Activated naive CD4-positive, alpha-beta T cell treated with Interleukin-2 at 50 U/mL for 16 hours (primary cell): ENCODE measurements at places on chromosomes 5 and 9.

DNA sequence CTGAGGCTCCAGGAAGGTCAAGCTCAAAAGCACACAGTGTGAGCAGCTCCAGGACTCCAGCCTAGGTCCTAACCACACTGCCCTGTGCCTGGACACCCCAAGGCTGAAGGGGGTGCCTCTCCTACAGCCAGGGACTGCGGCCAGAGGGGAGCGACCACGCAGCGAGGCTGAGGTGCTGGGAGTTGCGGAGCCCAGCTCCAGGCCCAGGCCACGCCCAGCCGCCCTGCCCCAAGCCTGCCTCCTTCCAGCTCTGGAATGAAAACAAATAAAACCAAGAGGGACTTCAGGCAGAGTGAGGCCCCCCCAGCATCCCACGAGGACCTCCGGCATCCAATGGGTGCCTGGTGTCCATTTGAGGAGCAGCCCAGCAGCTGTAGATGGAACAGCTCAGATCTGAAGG is 15.2 kb downstream of the VAV2 start:
- no peak for DNase-seq

DNA sequence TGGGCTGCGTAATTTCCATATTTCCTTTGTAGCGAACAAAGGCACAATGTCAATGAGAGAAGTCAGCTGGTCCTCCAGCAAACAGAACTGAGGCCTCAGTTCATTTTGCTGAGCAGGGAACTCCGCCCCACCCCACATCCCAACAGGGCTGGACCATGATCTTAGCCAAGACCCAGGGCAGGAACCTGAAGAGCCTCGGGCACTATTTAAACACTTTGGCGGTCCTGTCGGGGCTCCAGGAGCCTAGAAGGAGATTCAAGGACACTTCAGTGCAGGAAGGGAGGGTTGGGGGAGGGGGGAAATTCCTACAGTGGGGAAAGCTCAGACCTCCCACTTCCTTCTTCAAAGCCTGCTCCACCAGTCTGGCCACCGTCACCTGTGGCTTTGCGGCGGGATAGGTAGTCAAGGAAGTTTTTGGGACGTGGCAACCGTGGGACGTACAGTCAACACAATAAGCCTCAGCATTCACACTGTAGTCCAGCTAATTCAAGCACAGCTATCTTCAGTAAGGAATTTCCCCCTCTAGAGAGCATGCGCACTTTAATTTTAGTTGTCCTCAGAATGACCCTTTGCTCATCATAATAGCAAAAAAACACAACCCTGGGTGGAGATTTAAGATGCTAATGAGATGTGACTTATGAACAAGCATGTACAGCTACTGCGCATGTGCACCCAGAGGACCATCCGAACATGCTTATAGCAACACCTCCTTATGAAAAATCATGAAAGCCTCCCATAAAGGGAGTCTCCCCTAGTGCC is 30.9 kb downstream of the S1PR3 start:
- no peak for DNase-seq

DNA sequence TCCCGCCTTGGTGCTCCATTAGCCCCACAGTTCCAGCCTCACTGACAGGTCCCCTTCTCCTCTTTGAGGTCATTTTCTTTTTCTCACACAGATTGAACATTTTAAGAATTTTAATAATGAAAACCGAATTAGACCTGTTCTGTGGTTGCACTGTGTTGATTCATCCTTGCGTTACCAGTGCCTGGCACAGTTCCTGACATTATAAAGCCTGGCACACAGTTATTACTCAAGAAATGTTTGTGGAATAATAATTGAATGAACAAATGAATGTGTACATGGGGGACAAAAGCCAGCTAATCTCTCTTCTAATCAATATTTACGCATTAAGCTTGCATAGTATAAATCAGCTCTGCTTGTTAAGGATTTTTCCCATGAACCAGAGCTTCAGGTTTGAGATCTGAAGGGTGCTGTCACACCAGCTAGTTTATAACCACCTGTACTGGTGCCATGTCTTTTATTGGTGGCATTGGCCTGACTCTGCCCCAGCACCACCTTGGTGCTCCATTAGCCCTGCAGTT is 80.0 kb downstream of the SV2C start:
- DNase-seq: no peak

- DNase-seq: no peak
These were observed 424.8 kb upstream of the SMC2 start for GRCh38 chr9:103669296-103669695.

DNA sequence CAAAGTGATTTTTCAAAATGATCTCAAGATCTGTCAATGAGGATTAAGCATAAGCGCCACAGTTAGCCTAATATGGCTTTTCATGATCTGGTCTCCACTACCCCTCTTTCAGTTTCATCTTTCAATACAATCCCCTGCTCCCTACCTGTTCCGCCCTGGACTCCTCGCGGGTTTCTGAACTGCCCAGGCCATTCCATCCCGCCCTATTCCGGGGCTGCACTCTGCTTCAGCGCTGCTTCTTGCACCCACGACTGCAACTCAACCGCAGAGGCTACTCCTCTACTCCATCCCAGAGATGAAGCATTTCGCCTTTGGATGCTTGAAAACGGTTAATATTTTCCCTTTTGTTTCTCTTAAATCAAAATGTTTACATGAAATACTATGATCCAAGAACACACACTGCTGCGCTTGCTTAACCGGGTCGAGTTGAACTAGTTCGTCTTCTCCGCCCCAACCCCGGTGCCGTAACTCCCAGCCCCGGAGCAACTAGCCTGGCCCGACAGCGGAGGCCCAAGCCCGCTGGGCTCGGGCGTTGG is 716 bp upstream of the OTULIN start:
- DNase-seq: peak; percentile 19

DNA sequence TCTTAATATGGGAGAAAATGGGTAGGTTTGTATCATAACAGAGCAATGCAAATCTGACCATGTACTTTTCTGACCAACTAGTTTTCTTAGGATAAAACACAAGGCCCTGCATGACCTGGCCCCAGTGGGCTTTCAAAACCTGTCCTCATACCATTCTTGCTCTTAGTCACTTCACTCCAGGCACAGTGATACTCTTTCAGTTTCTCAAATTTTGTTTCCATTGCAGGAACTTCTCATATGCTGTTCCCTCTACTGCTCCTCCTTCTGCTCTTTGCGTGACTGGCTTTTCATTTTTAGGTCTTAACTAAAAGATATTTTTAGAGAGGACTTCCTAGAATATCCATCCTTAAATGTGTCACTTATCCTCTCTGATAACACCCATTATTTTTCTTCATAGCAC is 112.4 kb downstream of the INIP start:
- no peak for DNase-seq

DNA sequence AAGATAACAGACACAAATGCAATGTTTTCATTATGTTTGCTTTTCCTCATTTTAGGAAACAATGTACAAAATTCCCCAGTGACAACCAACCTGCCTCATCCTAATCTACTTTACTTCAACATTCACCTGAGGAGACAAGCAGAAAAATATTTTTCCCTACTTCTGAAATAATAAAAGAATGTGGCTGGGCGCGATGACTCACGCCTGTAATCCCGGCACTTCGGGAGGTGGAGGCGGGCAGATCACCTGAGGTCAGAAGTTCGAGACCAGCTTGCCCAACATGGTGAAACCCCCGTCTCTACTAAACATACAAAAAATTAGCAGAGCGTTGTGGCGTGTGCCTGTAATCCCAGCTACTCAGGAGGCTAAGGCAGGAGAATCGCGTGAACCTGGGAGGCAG is 36.9 kb downstream of the MYO10 start:
- DNase-seq: no peak

- DNase-seq: no peak
These were observed 54.7 kb downstream of the TMOD1 start for GRCh38 chr9:97556036-97556720.

- peak; percentile 11 for DNase-seq
These were observed 1.3 kb downstream of the PSAT1 start for GRCh38 chr9:78298046-78298765.

GRCh38 chr5:78716206-78716605 is 67.6 kb upstream of the LHFPL2 start:
- no peak for DNase-seq

DNA sequence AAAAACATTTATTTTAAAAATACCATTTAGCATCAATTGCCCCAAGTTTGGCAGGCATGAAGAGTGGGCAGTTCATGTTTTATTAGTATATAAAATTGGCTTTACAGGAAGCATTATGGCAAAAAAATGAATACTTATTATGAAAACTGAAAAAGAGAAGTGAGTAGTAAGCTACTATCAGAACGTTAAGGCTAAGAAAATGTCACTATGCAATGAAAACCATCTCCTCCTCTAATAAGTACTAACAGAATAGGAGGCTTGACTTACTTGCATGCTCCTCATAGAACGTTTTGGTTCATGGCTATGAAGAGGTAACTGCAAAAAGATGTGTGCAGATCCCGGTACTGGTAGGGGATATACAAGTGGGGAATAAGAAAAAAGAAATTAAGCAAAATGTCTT is 23.6 kb downstream of the TICAM2 start:
- no peak for DNase-seq

- DNase-seq: peak; percentile 49
These were observed 117.0 kb downstream of the TRPM6 start for GRCh38 chr9:74770508-74771261.

DNA sequence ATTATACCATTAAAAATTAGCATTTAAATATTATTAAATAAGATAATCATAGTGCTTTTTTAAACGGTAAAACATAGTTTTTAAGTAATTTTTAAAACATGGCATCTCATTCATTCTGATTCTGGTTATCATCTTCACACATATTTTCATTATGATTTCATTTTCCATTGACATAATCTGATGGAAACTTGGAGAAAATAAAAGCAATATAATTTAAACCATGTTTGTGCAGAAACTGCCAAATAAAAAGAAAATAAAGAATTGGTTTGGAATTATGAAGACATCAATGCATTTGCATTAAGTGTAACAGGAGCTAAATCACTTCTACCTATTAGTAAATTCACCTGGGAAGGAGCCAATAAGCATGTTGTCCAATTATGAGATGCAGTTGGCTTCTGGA is 490.1 kb upstream of the CD180 start:
- DNase-seq: no peak

DNA sequence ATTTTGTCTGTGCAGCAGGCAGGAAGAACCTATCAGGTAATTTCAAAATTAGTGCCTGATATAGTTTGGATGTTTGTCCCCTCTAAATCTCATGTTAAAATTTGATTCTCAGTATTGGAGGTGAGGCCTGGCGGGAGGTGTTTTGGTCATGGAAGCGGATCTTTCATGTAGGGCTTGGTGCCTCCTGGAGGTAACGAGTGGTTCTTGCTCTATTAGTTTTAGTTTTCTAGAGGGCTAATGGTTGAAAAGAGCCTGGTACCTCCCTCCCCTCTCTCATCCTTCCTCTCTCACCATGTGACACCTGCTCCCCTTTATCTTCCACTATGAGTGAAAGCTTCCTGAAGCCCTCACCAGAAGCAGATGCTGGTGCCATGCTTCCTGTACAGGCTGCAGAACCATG is 106.3 kb downstream of the DRD1 start:
- no peak for DNase-seq

GRCh38 chr9:86765746-86766430 is 181.4 kb downstream of the GAS1 start:
- no peak for DNase-seq

DNA sequence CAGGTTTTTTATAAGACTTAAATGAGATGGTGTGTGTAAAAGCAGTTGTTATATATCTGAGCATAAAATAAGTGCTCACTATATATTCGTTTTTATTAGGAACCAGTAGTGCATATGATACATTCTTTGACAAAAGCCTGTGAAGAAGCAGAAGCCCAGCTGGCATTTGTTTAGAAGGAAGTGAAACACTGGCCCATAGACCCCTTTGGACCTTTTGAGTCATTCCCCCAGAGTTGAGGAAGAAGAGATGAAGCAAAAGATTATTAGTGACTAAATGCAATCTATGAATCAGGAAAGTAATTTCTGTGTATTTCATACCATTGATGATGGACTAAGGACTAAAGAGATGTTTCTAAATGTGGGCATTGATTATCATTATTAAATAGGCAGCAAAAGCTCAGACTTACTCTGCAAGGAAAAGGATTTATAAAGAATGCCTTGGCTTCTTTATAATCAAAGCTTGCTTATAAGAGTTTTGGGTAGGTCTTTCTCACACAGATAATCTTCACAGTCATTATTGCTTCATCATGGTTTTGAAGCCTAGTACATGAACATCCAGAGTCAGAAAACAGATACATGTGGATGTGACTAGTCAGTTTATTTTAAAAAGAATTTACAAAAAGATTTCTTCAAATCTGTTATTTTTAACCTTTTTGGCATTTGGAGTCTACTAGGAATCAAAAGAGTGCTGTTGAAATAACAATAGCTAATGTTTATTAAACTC is 16.9 kb upstream of the FER start:
- DNase-seq: no peak

DNA sequence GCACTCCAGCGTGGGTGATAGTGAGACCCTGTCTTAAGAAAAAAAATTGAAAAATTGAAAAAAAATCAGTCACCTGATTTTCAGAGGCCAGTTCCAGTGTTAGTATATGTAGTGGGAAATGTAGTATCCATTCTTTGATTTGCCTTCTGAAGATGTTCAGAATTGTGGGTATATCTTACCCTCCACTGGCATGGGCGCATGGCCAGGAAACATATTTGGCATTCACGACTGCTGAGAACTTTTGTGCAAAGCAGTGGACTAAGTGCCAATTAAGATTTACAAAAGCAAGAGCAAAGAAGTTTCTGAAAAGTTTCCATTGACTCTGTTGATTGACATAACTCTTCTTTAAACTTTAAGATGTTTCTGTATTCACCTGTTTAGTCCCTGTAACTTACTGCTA is 2.4 kb downstream of the CAVIN4 start:
- DNase-seq: no peak

GRCh38 chr9:89591274-89592212 is 13.3 kb upstream of the GADD45G start:
- no peak for DNase-seq

GRCh38 chr9:91148306-91148705 is 213.4 kb downstream of the AUH start:
- no peak for DNase-seq

DNA sequence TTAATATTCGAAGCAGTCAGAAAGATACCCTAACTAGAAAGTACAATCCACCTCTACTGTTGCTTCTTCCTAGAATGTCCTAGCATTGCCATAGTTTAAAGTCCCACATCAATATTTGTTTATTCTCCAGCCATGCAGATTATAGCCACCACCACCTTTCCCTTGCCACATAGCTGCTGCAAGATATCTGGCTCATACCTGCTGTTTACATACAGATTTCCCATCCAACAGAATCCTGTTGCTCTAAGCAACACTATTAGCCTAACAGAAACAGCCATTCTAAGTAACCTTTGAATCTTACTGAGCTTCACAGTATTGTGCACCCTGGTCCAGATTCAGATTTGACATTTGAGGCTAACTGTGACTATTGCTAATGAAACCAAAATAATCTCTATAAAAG is 45.6 kb downstream of the GNAQ start:
- DNase-seq: no peak

DNA sequence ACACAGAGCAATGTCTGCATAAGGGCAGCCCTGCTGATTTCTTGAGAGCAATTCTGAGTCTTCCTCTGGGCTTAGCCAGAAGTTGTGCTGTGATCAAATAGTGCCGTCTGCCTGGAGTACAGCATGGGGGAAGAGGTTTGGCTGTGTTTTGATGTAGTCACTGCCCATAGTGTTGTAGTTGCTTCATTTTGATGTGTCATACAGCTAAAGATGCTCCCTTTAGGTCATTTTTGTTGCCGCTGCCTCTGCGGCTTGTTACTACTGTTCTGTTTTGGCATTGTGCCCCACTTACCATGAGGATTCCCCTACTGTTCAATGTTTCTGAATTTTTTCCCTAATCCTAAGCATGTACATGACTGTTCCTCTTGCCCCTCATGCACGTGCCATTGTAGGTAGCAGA is 23.0 kb downstream of the SLC36A1 start:
- no peak for DNase-seq

- no peak for DNase-seq
These were observed at the start of gene DMRT2 for GRCh38 chr9:1050125-1050895. DMRT2 (plus strand) TSS chr9:1050357; CDS start chr9:1051614, 1,257 bp downstream.
